ENCODE measurements at places on chromosomes 3 and 15.

- no peak for DNase-seq
Measured at GRCh38 chr3:109384164-109384563, 46.8 kb upstream of the DPPA4 start.

DNA sequence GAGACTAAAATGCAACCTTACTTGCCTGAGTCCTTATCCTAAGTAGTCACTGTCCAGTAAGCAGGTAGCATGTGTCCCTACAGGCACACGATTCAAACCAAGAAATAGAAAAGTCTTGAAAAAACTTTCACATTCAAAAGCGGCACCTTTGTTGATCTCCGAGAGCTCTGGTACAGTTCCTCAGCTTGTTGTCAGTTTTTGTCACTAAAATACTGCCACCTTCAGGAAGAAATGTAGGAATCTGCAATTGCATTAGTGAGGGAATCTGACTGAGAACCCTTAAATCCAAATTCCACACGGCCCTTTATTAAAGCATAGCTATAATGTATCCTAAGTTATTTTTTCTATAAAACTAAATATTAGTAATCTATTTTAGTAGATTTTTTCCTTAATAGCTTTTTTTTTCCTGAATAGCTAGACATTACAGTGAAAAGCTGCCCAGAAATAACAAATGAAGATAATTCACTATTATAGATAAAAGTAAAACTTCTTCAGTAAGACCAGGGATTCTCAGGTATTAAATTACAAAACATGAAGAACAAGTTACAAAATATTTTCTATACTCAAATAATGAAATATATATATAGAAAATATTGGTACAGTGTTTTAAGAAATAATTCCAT lies 44.0 kb downstream of the CCDC54 start:
- no peak for DNase-seq

DNA sequence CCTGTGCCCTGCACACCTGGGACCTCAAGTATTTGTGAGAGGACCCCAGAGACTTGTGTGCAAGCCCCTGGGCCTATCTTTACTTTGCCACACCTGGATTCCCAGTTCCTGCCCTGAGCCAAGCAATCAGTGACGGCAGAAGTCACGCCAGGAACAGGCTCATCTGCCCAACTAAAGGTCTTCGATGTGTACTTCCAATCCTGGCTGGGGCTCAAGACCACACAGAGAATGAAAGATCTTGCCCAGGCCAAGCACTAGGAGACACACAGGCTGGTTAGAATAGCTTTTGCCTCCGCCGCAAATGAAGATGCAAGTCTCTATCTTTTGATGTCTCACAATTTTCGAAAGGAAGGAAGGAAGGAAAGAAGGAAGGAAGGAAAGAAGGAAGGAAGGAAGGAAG lies 228.8 kb downstream of the OCA2 start:
- no peak for DNase-seq

DNA sequence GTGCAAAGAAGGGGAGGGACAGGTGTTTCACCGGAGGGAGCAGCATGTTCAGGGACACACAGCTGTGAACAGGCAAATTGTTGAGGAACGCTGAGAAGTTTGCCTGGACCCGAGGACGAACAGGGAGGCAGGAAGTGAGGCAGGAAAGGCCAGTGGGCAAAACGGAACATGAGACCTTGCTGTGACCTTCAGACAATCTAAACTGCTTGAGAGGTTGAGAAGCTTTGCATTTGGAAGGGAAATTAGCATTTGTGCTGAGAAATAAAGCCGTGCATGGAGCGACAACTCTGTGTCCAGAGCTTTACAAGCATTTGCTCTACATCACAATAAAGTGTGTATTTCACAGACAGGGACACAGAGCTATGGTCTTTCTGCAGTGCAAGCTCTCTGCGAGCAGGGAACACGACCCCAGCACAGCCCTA lies 47.9 kb downstream of the CDC25A start:
- DNase-seq = no peak

DNA sequence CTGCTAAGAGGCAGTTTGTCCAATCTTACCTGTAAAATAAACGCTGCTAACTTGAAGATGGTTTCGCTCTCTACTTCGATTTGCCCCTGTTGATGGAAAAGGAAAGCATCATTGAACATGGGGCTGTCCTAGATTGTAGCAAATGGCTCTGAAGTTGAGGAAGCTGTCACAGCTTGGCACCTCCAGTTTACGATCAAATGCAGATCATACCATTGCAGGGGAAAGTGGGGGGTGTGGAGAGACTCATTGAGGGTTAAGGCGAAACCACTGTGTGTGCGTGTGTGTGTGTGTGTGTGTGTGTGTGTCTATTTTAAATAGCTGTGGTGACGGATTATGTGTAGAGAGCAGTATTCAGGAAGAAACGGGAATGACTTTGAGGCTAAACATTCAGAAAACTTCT lies 127.6 kb upstream of the LMOD3 start:
- peak; percentile 36 for DNase-seq

- no peak for DNase-seq
Measured at GRCh38 chr15:101407439-101407838, 82.1 kb downstream of the PCSK6 start.

DNA sequence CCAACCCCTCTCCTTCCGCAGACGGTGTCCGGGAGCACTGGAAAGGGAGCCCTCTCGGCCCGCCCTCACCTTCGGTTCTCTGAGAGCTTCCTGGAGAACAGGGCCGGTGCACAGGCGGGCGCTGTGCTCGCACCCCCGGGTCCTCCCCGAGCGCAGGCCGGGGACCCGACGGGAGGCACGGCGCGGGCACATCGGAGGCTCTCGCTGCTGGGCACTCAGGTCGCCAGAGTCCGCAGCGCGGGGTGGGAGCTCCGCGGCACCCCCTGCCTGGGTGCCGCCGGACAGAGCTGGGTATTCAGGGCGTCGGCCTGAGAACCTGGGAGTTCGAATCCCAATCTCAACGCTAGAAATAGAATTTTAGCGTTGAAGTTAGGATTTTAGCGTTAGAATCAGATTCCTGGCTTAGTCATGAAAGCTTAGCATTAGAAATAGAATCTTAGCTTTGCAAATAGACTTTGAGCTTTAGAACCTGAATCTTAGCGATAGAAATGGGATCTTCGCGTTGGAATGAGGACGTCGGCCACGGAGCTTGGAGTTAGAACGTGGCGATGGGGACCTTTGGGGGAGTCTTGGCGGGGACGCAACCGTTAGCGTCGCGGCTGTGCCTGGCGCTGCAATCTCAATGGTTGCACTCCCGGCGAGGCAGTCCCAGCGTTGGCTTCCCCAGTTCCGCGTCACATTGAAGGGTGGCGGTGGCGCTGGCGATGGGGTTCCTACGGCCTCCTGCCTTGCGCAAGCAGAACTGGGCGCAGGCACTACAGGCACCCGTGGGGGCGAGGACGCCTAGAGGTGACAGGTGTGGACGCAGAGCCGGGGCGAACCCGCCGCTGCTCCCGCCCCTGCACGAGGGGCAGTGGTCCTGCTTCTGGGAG lies 549 bp downstream of the TRH start:
- DNase-seq = peak; percentile 6

DNA sequence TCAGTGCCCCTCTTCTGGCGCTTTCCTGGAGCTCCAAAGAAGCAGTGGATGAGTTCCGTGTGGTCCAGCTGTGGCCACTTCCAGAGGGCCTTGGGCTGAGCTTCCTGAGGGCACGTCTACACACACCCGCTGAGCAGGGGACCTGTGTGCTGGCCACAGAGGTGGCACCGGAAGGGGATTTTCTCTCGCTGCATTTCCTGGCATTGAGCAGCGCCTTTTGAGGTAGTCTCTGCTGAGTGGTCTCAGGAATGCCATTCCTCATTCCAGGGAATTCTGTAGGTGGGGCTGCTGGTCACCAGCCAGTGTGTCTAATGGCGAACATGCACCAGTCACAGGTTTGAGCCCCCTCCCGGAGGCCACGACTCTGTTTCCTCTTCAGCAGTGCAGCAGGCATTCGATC lies 48.1 kb downstream of the AMOTL2 start:
- no peak for DNase-seq

- DNase-seq = no peak
Measured at GRCh38 chr3:101117980-101118379, 124.8 kb upstream of the ABI3BP start.

GRCh38 chr3:174206607-174207192 lies 652.4 kb upstream of the NAALADL2 start:
- no peak for DNase-seq

DNA sequence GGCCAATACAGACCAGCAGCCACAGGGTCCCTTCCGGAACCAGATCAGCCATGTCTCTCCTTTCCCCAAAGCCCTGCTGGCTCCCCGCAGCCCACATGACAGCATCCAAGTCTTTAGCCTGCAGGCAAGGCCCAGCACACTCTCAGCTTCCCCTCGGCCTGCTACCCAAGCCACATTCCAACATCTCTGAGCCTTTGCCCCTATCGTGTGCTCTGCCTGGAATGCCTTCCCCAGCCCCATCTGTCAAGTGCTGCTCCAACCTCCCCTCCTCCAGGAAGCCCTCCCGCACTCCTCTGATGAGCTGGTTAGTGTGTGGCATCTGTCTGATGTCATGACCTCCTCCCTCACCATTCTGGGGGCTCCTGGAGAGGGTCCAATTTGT lies 8.5 kb downstream of the PLXND1 start:
- DNase-seq = no peak

- no peak for DNase-seq
Measured at GRCh38 chr3:77404871-77405270, 365.0 kb downstream of the ROBO2 start.

All from stimulated activated naive CD4-positive, alpha-beta T cell treated with Interleukin-2 at 50 U/mL for 16 hours (primary cell).